Stimulated activated CD4-positive, alpha-beta T cell treated with anti-CD3 and anti-CD28 coated beads, Interleukin-1b, Interleukin-23, amount 100 ng/mL, for 1 hour (primary cell): ENCODE measurements at places on chromosomes 5 and 9.

DNA sequence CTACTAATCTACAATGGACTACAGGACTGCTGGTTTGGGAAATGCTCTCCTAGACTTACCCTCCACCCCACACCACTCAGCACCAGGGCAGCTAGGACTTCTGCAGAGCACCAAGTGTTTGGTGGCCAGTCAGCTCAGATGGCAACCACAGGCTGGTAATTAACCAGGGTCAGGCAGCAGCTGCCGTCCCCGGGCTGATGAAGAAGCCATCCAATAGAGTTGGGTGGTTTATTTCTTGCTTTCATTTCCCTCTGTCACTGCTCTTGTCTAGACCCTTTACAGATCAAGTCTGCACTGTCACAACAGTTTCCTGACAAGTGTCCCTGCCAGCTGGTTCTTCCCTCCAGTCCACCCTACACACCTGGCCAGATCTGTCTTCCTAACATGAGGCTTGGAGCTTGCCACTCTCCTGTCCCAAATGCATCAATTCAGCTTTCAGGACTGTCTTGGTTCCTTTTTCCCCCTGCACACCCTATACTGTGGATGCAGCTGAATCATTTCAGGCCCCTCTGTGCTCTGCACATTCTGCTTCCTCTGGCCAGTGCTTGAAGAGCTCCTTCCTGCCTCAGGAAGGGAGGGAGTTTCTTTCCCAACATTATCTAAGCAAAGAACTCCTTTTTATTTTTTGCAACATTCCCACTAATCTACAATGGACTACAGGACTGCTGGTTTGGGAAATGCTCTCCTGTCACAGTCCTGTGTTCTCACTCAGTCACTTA, 30.2 kb upstream of the HSPA9 start:
- DNase-seq, result no peak

DNA sequence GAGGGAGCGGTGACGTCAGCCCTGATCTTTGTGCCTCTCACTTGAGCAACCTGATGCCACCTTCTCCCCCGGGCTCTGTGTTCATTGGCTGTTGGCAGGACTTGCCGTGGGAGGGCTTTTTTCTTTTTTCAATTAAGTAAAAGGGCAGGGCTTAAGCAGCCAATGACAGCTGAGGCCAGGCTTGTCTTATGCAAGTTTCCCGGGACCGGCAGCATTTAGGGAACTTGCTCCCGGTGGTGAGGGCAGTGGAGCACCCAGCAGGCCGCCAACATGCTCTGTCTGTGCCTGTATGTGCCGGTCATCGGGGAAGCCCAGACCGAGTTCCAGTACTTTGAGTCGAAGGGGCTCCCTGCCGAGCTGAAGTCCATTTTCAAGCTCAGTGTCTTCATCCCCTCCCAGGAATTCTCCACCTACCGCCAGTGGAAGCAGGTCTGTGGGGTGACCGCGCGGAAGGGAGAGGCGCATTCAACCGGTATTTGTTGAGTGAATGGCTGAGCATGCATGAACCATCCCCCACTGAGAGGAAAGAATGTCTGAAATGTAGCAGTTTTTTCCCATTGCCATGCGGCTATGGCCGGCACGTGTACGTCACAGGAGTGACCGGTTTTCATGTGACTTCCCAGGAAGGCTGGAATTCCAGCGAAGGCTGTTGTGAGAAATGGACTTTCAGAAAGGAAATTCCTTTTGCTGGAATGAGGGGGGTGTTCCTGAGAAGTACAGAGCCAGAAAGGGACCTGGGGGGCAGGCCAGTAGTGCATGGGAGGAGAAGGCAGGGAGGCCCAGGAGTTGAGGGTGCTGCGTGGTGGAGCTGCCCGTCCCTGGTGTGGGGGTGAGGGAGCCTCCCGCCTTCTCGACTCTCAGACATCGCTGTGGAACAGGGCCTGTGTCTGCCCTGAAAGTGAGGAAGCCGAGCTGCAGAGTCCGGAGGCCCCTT, 29.0 kb downstream of the PTGES2 start:
- no peak for DNase-seq

DNA sequence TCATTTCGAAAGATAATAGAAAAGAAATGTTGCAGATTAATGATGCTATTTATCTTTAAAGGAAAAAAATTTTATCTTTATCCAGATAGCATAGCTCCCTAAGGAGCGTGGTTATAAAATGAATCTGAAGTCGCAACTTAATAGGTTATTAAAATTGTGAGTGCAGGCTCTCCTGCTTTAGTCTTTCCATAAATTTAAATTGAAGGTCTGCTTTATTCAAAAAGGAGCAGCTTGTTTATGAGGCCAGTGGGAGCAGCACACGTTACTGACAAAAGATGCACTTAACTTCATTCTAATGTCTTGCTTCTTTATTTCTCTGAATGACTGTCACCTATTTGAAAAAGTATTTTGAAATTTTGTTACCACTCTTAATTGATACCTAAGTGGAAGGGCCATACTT, 95.0 kb downstream of the ZCCHC7 start:
- DNase-seq, result no peak

- no peak for DNase-seq
Observed at GRCh38 chr5:65862384-65862783, 64.0 kb upstream of the ERBIN start.

DNA sequence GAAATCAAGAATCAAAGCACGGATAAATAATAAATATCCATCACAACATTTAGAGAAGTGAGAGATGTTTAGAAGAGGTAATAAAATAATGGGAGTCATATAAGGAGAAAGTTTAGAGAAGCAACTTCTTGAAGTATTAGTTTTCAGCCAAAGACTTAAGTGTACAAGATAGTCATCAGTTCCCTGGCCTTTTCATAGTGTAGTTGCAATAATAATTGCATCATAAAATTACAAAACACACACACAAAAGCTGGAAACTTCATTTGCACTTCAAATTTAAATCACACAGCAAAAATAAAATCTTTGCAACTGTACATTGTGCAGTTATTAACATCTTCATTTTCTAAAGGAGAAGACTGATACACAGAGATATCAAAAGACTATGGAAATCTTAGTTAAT, 319.1 kb upstream of the RGMB start:
- DNase-seq, result no peak
